ENCODE measurements at places on chromosomes 2 and 18.
A peak's percentile ranks its signal among the peaks of the same experiment; 100 is the strongest.

- no peak for DNase-seq
Measured at GRCh38 chr2:63054841-63055225, 4.2 kb downstream of the OTX1 start.

GRCh38 chr2:163602196-163602595, 133.6 kb downstream of the FIGN start:
- no peak for DNase-seq

GRCh38 chr18:58195278-58195765, 151.3 kb downstream of the NEDD4L start:
- DNase-seq = peak; percentile 24

DNA sequence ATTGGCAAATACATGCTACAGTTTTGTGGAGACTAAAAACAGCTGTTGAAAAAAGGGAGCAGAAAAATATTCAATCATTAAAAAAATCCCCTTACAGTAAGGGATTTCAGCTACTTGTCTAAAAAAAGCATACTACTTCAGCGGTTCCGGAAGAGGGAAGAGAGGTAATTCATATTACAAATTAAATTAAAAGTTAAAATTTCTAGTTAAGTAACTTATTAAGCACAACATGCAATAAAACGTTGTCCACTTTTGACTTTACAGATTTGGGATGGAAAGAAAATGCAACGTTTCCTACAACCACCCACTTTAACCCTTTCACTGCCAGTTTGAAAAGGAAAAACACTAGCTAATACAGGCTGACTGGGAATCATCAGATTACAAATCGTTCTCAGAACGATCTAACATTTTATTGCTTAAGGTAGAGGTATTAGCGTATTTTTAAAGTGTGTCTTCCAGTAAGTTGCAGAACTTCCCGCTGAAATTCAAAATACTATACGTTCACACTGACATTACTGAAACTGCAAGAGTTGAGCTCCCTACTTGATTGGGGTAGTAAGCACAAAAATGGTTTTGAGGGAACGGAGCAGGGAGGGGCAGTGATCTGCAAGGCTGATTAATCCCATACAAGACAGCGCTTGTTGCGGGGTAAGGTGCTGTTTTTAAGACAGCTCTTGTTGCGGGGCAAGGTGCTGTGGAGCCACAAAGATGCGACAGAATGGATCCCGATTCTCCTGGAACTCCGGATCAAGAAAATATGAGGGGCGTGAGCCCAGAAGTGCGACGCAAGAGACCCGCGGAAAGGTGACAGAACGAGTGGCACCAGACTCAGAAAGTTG, 743 bp downstream of the HADHA start:
- DNase-seq = peak; percentile 44

DNA sequence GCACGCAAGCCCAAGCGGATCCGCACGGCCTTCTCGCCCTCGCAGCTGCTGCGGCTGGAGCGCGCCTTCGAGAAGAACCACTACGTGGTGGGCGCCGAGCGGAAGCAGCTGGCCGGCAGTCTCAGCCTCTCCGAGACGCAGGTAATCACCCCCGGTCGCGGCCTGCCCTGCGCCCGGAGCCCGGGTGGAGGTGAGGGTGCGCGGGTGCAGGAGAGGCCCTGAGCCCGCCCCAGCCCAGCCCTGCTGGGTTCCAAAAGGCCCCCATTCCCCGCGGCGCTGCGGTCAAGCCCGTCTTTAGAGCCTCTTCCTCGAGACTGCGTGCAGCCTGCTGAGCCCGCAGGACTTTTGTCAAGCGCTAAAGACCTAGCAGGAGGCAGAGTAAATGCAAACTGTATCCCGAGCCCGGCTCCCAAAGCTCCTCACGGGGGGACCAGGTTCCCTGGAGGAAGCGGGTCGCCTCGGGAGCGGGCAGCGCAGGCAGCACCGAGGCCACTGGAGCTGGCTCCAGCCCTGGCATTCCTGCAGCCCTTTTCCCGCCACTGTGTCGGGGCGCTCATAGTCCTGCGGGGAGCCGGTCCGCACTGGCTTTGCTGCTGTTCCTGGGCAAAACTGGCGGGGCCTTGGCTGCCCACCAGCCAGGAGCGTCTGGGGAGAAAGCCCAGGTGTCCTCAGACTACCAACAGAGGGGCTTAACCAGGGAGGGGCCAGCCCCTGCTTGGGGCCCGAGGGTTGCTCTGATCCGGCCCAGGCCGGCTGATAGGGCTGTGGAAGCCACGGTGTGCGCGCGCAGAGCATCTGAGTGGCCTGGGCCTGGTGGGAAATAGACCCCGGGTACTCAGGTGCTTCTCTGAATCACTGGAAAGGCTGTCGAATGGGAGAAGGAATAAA, 7.3 kb downstream of the EMX1 start:
- no peak for DNase-seq

GRCh38 chr2:70990216-70990615, 4.5 kb downstream of the TEX261 start:
- DNase-seq = no peak

DNA sequence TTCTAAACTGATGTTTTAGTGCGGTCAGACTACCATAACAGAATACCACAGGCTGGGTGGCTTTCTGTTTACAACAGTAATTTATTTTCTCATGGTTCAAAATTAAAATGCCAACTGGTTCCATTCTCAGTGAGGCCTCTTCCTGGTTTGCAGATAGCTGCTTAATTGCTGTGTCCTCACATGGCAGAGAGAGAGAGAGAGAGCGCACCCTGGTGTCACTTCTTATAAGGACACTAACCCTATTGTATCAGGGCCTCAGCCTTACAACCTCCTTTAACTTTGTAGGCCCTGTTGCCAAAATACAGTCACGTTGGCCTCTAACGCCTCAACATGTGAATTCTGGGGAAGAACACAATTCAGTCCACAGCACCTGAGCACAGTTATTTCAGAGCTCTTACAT, 37.5 kb upstream of the ZNF385B start:
- DNase-seq = no peak

DNA sequence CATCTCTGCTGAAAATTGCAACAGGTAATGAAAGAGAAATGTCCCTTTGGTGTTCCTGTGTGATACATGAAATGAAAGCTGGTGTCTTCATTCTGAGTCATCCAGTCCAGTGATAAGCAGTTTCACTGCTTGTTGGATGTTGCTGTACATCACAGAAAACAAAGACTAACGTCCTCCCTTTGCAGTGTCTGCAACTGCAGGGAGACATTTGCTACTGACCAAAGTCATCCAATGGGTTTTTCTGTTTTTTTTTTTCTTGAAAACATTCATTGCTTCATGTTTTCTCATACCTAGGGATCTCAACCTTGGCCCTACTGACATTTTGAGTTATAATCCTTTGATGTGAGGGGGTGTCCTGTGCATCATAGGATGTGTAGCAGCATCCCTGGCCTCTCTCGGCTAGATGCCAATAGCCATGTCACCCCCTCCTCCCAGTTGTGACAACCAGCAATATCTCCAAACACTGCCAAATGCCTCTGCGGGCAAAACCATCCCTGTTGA, 63.6 kb upstream of the FZD5 start:
- DNase-seq = no peak

DNA sequence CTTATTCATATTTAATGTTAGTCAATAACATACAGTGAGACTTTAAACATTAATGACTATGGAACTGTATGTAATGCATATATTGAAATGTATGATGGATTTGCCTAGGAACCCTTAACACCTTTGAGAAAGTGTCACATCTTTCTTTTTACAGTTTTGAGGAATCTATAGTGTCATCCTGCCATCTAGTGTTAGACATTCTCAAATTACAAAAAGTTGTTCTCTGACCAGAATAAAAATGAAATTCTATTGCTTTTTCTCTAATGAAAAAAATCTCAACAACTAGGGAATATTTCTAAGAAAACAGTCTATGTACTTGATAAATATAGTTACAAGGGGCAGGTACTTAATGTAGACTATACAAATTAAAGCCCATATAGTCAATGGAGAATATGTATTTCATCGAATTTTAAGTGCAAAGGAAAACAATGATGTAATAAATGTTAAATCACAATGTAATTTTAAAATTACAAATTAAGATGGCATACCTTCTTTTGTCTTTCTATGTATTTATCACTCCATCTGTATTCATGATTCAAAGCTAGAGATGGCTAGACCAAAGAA, 5.1 kb upstream of the CALCRL start:
- DNase-seq = no peak

- DNase-seq = no peak
Measured at GRCh38 chr2:114056294-114057143, 166.6 kb downstream of the ACTR3 start.
